ENCODE measurements at places on chromosomes 1 and 21. TPM values are rescaled to one million over a fixed set of nuclear protein-coding genes. Genes with fewer than 3 reads are reported as not detected.

The ENAH gene
- 158 TPM for total RNA-seq

The CD53 gene
- not detected for total RNA-seq

The SYTL1 gene
- total RNA-seq = 0.22 TPM

The RIMS3 gene
- total RNA-seq = 0.78 TPM

The LCK gene
- not detected for total RNA-seq

The FASLG gene
- total RNA-seq = not detected

The ASAP3 gene
- 19.5 TPM for total RNA-seq

The KCNN3 gene
- not detected for total RNA-seq

The FAM177B gene
- total RNA-seq = not detected

The FMO2 gene
- not detected for total RNA-seq

DNA sequence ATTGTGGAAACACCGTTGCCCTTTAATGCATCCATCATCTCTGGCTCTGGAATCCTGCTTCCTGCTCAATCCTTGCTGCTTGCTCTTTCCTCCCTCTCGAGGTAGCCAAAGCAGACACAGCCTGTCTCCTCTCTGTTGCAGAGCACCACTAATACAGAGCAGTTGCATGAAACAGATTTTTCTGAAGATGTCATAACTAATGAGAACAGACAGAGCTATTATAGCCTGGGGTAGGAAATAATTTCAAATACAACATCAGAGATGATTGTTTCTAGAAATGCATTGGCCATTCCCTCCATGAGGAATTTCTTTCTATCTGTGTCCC lies 23.3 kb upstream of the ACBD6 start:
- H3K27me3 ChIP-seq = no peaks in the 10 kb centered on the region
- H3K4me1 ChIP-seq = peaks cover 19% of the 10 kb centered on the region
- H3K36me3 ChIP-seq = no peaks in the 10 kb centered on the region
- no peak for DNase-seq

- H3K4me1 ChIP-seq = peaks cover 36% of the 10 kb centered on the region
- peaks cover 44% of the 10 kb centered on the region for H3K36me3 ChIP-seq
- no peaks in the 10 kb centered on the region for H3K27me3 ChIP-seq
- peak overlapping the region; percentile 98 for H3K27ac ChIP-seq
- peak overlapping the region; percentile 64 for H3K4me3 ChIP-seq
- no peak for DNase-seq
Measured at GRCh38 chr1:159925719-159926078, 392 bp upstream of the TAGLN2 start.

DNA sequence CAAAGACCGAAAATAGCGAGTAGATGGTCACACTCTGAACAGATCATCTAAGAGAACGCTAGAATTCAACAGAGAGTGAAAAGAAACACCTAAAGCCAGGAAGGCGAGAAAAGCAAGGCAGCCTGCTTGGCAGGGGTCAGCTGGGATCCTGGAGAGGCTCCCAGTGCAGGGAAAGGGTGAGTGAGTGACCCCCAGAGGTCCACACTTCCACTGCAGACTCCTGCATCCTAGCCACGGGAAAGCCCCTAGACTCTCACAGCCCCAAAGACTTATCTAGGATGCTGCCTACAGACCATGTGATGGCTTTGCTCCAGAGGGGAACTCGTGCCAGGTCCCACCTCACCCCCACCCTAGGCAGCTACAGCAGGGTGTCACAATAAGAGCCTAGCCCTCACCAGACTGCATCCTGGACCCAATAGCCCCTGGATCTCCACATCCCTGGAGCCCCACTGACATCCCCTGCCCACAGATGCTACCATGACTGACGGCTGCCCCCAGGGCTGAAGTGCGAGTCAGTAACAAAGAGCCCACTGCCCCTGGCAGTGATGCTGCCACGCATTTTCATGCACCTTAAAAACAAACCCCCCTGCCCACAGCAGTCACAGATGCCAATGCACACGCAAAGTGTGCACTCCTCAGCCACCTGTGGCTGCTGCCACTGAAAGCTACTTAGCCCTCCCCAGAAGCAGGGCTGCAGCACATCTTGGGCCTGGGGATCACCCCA lies 62.2 kb downstream of the PSMG1 start:
- H3K4me3 ChIP-seq = no peak overlapping the region
- no peaks in the 10 kb centered on the region for H3K27me3 ChIP-seq
- H3K4me1 ChIP-seq = peaks cover 7% of the 10 kb centered on the region

DNA sequence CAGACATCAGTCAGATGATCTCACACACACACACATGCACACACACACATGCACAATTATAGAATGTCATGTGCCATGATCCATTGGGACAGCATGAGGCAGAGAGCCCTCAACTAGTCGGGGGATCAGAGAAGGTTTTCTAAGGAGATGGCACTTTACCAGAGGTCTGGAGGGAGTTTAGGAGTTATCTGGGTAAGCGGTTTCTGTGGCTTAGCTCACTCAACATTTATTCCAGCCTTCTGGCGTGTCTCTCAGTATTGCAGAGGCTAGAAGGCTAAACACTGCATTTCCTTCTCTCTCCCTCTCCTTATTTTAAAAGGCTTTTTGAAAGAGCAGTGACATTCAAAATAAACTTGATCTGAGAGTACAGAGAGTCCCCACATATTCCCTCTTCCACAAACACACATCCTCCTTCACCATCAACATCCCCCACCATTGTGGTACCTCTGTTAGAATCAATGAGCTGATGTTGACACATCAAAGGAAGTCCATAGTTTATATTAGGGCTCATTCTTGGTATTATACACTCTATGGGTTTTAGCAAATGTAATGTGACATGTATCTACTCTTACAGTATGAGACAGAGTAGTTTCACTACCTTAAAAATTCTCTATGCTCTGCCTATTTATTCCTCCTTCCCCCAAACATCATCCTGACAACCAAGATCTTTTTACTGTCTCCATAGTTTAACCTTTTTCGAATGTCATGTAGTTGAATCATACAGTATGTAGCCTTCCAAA lies 9.0 kb upstream of the PLA2G2A start:
- DNase-seq = no peak
- H3K27me3 ChIP-seq = peaks cover 24% of the 10 kb centered on the region
- no peaks in the 10 kb centered on the region for H3K36me3 ChIP-seq
- H3K27ac ChIP-seq = no peak overlapping the region
- H3K4me1 ChIP-seq = no peaks in the 10 kb centered on the region

GRCh38 chr21:46213620-46214286 lies 14.8 kb downstream of the LSS start:
- no peak for DNase-seq
- H3K27ac ChIP-seq = no peak overlapping the region
- no peaks in the 10 kb centered on the region for H3K27me3 ChIP-seq
- H3K36me3 ChIP-seq = peaks cover 11% of the 10 kb centered on the region
- no peaks in the 10 kb centered on the region for H3K4me1 ChIP-seq

GRCh38 chr1:242147096-242147976 lies 148.4 kb upstream of the MAP1LC3C start:
- H3K4me3 ChIP-seq = no peak overlapping the region
- no peaks in the 10 kb centered on the region for H3K4me1 ChIP-seq
- H3K27me3 ChIP-seq = no peaks in the 10 kb centered on the region
- no peaks in the 10 kb centered on the region for H3K36me3 ChIP-seq
- H3K27ac ChIP-seq = no peak overlapping the region

GRCh38 chr1:229607370-229607769 lies 18.6 kb downstream of the TAF5L start:
- peaks cover 89% of the 10 kb centered on the region for H3K36me3 ChIP-seq
- H3K4me1 ChIP-seq = no peaks in the 10 kb centered on the region
- no peak overlapping the region for H3K27ac ChIP-seq
- H3K4me3 ChIP-seq = no peak overlapping the region
- DNase-seq = no peak

DNA sequence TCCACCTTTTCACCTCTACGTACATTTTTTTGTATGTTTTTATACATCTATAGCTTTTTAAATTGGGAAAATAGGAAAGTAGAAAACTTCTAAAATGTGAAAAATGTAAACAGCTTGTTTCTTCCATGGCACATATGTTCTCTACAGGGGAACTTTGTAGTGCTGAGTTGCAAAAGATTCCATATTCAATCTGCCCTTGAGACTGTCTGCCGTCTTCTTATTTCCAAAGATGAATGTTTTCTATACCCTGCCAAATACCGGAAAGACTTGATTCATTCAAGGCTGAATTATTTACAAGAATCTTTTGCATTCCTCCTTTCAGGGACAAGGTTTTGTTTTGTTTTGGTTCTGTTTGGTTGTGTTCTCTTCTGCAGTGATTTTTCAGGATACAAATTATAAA lies 1334.5 kb upstream of the ADGRL4 start:
- DNase-seq = no peak
- H3K4me1 ChIP-seq = no peaks in the 10 kb centered on the region
- no peak overlapping the region for H3K4me3 ChIP-seq
- H3K36me3 ChIP-seq = no peaks in the 10 kb centered on the region
- no peak overlapping the region for H3K27ac ChIP-seq
- no peaks in the 10 kb centered on the region for H3K27me3 ChIP-seq

GRCh38 chr1:70754701-70755100 lies 292.9 kb downstream of the PTGER3 start:
- no peak overlapping the region for H3K27ac ChIP-seq
- H3K4me1 ChIP-seq = no peaks in the 10 kb centered on the region
- H3K36me3 ChIP-seq = no peaks in the 10 kb centered on the region
- no peak overlapping the region for H3K4me3 ChIP-seq

- no peak overlapping the region for H3K27ac ChIP-seq
- no peak for DNase-seq
- no peak overlapping the region for H3K4me3 ChIP-seq
- no peaks in the 10 kb centered on the region for H3K36me3 ChIP-seq
- H3K4me1 ChIP-seq = peaks cover 13% of the 10 kb centered on the region
- H3K27me3 ChIP-seq = peaks cover 35% of the 10 kb centered on the region
Measured at GRCh38 chr1:22248746-22249145, 105.8 kb upstream of the WNT4 start.

DNA sequence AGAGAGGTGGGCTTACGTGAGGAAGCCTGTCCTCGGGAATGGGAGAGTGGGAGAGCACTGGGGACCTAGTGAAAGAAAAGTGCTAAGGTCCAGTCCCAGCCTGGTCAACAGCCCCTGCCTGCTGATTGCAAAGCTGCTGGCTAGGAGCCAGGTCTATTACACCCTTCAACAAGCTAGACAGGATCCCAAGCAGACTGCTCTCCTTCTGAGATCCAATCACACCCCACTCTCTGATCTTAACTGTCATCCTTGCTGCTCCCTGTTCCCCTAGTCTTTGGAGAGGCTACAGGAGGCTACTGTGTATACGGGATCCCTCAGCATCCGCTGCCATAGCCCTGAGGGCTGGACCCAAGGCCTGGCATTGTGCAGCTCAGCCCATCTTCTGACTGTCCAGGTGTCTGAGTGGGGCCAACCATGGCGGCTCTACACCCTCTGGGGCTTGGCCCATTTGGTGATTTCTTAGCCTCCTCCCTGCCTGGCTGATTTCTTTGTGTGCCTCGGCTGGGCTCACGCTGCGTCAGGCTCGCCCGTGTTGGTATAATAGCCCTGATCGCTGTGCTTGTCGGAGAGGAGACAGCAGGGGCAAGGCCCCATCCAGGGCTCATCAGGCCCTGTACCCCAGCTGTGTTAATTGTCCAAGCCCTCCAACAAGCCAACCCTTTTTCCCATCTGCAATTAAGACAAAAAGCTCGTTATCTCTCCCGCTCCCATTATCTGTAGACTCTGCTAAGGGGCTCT lies 43.9 kb downstream of the NAV1 start:
- H3K4me3 ChIP-seq = no peak overlapping the region
- H3K27ac ChIP-seq = no peak overlapping the region
- H3K36me3 ChIP-seq = no peaks in the 10 kb centered on the region
- peaks cover 3% of the 10 kb centered on the region for H3K4me1 ChIP-seq
- DNase-seq = no peak
- H3K27me3 ChIP-seq = no peaks in the 10 kb centered on the region

GRCh38 chr1:233166896-233167295 lies 128.6 kb downstream of the PCNX2 start:
- H3K4me1 ChIP-seq = no peaks in the 10 kb centered on the region
- H3K36me3 ChIP-seq = peaks cover under 1% of the 10 kb centered on the region
- no peak for DNase-seq
- H3K27me3 ChIP-seq = no peaks in the 10 kb centered on the region

- H3K27me3 ChIP-seq = no peaks in the 10 kb centered on the region
- H3K4me3 ChIP-seq = no peak overlapping the region
- no peaks in the 10 kb centered on the region for H3K36me3 ChIP-seq
- no peak overlapping the region for H3K27ac ChIP-seq
Measured at GRCh38 chr1:218408942-218409341, 63.8 kb downstream of the TGFB2 start.

DNA sequence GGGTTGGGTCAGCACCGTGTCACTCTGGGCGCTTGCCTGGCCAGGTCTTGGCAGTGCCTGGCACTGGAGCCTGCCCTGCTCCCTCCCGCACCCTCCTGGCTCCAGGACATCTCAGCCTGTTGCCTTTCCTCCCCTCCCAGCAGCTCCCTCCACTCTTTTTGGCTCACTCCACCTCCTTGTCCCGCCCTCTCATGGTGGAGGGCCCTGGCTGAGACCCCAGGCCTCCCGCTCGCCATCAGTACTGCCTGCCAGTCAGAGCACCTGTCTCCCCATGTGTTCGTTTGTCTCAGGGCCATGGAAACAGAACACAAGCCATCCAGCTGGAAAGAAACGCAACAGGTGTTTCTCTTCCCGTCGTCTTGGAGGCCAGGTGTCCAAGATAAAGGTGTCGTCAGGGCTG lies 61.0 kb downstream of the B3GALT5 start:
- no peaks in the 10 kb centered on the region for H3K36me3 ChIP-seq
- no peak overlapping the region for H3K4me3 ChIP-seq
- no peak for DNase-seq
- no peak overlapping the region for H3K27ac ChIP-seq

- H3K4me1 ChIP-seq = peaks cover 19% of the 10 kb centered on the region
Measured at GRCh38 chr1:169894424-169895145, 889 bp upstream of the SCYL3 start.

DNA sequence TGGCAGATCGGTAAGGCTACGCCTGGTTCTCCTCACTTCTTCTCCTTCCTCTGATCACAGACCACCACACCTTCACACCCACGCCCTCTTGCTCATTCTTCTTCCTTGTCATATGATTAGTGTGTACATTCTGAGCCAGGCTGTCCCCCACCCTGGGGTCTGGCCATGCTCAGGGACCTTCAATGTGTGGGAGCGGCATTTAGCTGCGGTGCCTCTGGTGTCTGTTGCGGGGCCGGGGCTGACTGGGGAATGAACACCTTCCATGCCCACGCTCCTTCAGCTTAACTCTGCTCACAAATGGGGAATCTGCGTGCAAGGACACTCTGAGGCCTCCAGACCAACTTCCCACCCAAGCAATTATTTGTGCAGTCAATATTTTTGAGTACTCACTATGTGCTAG lies 29.4 kb downstream of the QSOX1 start:
- H3K27ac ChIP-seq = no peak overlapping the region
- no peaks in the 10 kb centered on the region for H3K27me3 ChIP-seq
- no peak overlapping the region for H3K4me3 ChIP-seq

Data from SJSA1 (cell line).